ENCODE measurements at places on chromosomes 11 and 22. TPM values are rescaled to one million over a fixed set of nuclear protein-coding genes. Genes with fewer than 3 reads are reported as not detected.

TNNI2 gene
- not detected for total RNA-seq

- DNase-seq = peak; percentile 99
Observed at GRCh38 chr11:83257761-83258168, 28.4 kb downstream of the CCDC90B start.

RGL4 gene
- total RNA-seq = not detected

CCDC15 gene
- 16.0 TPM for total RNA-seq

LRP4 gene
- total RNA-seq = 1.3 TPM

DNA sequence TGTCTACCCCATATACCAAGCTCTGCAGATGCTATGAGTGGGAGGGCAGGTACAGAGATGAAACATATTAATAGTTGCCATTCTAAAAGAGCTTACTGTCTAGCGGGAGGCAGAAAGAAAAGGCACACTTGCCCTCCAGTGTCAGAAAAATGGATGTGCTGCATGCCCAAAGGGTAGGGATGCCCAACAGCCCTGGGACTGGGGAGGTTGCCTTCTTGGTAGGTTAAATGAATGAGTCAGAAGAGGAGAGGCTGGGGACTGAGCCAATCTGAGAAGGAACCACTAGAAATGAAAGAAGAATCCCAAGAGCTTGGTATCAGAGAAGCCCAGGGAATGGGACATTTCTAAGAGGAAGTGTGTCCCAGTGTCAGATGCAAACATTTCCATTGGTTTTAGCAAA lies 1.2 kb downstream of the BIRC3 start:
- no peak for DNase-seq

DNA sequence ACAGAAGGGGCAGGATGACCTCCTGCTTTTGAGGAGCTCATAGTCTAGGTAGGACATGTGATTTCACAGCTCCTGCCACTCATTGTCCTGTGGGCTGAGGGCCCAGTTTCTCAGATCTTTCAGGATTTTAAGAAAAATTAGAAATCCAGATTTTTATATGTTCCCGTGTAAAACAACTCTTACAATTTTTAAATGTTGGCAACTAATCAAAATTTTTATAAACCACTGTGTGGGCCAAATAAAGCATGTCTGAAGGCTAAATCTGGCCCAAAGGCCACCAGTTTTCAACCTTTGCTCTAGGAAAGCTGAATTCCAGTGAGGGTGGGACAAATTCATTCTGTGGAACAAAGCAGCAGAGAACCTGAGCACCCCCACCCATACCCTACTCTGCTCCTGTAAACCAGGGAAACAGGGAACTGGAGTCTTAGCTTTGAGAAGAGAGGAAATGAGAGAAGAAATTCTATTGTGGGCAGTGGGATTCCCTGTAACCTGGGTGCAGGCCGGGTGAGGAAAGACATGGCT lies 20.6 kb downstream of the LRRC32 start:
- no peak for DNase-seq

GRCh38 chr22:45903355-45904135 lies 73.4 kb downstream of the WNT7B start:
- DNase-seq = peak; percentile 79

LIPT2 gene
- total RNA-seq = 4.8 TPM

MIAT gene
- 0.17 TPM for total RNA-seq

DNA sequence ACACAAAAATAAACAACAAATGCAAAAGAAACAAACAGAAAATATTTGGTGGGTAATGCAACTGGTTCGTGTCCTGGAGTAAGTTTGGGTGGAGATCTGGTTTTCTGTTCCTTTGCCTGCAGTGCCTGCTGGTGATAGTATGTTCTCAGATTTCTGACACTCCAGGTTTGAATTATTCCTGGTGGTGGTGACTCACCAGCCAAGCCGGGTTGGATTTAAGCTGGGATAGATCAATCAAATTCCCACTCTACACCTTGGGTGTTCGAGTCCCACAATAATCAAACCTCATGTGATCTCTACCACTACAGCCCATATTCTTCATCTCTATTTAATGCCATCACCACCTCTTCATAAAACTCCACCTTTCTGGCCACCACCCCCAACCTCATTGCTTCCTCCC lies 421.8 kb downstream of the NTM start:
- DNase-seq = no peak

Data from LHCN-M2 (cell line).